ENCODE measurements at places on chromosomes 1 and 21. TPM values are rescaled to one million over a fixed set of nuclear protein-coding genes. Genes with fewer than 3 reads are reported as not detected.

Gene FNDC10
- 3.9 TPM for total RNA-seq

Gene THEM4
- 16.6 TPM for total RNA-seq

Gene USH2A
- 1.7 TPM for total RNA-seq

Gene DCST1
- not detected for total RNA-seq

Gene BGLAP
- 0.59 TPM for total RNA-seq

Gene TMEM269
- total RNA-seq: not detected

Gene S100A5
- not detected for total RNA-seq

Gene F13B
- not detected for total RNA-seq

Gene PLA2G2D
- 5.4 TPM for total RNA-seq

Gene SH2D1B
- not detected for total RNA-seq

- no peak for DNase-seq
- no peaks in the 10 kb centered on the region for H3K4me1 ChIP-seq
- no peaks in the 10 kb centered on the region for H3K36me3 ChIP-seq
- H3K4me3 ChIP-seq: no peak overlapping the region
- H3K27me3 ChIP-seq: no peaks in the 10 kb centered on the region
Measured at GRCh38 chr1:23936481-23937176, 23.0 kb upstream of the PNRC2 start.

- H3K27me3 ChIP-seq: no peaks in the 10 kb centered on the region
- H3K4me1 ChIP-seq: peaks cover 4% of the 10 kb centered on the region
- H3K36me3 ChIP-seq: no peaks in the 10 kb centered on the region
- no peak overlapping the region for H3K4me3 ChIP-seq
- peak; percentile 33 for DNase-seq
- peak overlapping the region; percentile 54 for H3K27ac ChIP-seq
Measured at GRCh38 chr1:37006132-37006868, 28.0 kb downstream of the GRIK3 start.

- no peaks in the 10 kb centered on the region for H3K27me3 ChIP-seq
- peak overlapping the region; percentile 60 for H3K27ac ChIP-seq
- no peaks in the 10 kb centered on the region for H3K36me3 ChIP-seq
- H3K4me1 ChIP-seq: peaks cover 70% of the 10 kb centered on the region
- DNase-seq: peak; percentile 58
- H3K4me3 ChIP-seq: no peak overlapping the region
Measured at GRCh38 chr1:27521336-27521831, 31.4 kb upstream of the WASF2 start.

DNA sequence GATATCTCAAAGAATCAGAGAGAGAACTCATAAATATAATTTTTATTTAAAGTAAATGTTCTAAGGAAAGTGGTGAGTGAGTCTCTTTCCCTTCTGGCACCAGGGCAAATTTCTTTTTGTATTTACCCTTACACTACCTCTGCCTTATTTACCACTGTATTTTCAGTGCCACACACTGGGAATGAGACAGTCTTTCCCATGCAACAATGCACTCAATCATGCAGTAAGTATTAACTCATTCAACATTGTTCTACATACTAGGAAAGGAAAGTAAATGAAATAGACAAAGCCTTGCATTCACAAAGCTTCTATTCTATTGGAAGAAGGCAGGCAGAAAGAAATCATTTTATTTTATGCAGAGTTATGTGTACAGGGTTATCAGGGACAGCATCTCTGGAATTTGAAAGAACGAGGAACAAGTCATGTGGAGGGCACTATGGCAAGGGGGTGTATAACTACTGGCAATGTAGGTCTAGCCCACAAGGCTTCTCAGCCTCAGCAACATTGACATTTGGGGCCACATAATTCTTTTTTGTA, 129.8 kb upstream of the PRDX6 start:
- H3K36me3 ChIP-seq: no peaks in the 10 kb centered on the region
- DNase-seq: no peak
- no peak overlapping the region for H3K4me3 ChIP-seq
- no peaks in the 10 kb centered on the region for H3K4me1 ChIP-seq
- H3K27me3 ChIP-seq: no peaks in the 10 kb centered on the region

DNA sequence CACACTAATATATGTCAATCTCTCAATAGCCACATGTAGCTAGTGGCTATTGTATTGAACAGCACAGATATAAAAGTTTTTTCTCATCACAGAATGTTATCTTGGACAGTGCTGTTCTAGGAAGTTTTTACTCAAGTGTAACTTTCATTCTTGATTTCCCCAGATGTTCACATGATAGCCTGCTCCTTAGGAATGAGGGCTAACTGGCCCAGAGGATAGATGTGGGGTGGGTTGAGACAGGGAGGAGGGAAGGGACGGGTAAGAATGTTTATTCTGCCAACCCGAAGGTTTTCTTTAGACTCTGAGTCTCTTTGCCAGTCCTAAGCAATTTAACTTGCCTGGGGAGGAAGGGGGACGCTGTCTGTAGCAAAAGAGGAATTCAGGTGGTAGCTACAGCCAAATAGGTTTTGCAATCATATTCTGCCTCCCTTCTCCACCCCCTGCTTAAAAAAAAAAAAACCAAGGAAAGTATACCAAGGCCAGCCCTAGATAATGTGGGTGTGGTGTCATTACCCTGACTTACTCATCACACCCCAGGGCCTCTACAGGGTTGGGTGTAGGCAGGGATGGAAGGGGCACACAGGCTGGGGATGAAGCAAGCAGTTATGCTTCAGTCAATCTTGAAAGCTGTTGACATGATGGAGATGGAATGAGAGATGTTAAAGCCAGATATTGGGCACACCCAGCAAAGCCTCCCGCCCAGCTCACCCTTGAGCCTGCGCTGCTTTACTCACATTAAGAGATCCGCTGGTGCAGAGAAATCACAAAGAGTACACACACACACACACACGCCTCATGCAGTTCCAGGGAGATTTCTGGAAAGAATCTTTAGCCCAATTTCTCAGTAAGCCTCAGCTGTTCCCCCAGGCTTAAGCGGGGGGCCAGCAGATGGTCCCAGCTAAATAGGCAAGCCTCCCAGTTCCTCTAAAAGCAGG, 59.9 kb downstream of the PLXNA2 start:
- no peak overlapping the region for H3K27ac ChIP-seq
- H3K27me3 ChIP-seq: no peaks in the 10 kb centered on the region
- peaks cover 72% of the 10 kb centered on the region for H3K4me1 ChIP-seq
- no peak overlapping the region for H3K4me3 ChIP-seq
- DNase-seq: peak; percentile 51
- no peaks in the 10 kb centered on the region for H3K36me3 ChIP-seq

DNA sequence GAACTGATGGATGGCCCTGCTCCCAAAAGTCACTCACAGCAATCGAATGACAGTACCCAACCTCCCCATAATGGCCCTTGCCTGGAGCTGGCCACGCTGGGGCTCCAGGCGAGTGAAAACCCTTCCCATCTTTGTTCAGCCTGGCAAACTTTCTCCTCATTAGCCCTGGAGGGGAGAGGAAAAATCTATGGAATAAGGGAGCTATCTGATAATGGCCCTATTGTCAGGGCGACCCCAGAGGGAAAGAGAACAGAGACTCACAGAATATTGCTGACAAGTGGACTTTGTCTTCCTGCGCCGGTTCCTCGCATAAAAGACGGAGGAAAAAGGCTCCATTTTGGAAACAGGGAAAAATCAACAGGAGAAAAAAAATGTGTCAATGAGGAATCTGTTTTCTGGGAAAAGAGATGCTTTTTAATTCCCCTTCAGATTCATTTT, 13.0 kb upstream of the ARHGEF16 start:
- H3K27me3 ChIP-seq: no peaks in the 10 kb centered on the region
- DNase-seq: no peak
- no peak overlapping the region for H3K27ac ChIP-seq

- peak within 1 kb of the TSS; percentile 88 for H3K27ac ChIP-seq
- peak within 1 kb of the TSS; percentile 75 for H3K4me3 ChIP-seq
- H3K4me1 ChIP-seq: peaks cover 17% of the 10 kb centered on the region
- H3K27me3 ChIP-seq: no peaks in the 10 kb centered on the region
- H3K36me3 ChIP-seq: peaks cover 4% of the 10 kb centered on the region
Measured at GRCh38 chr1:26900001-26900814, at the start of gene GPATCH3. GPATCH3 (minus strand) TSS chr1:26900467; CDS start chr1:26900442, 25 bp downstream.

- H3K4me3 ChIP-seq: peak overlapping the region; percentile 75
- DNase-seq: no peak
- no peaks in the 10 kb centered on the region for H3K27me3 ChIP-seq
- peaks cover 37% of the 10 kb centered on the region for H3K36me3 ChIP-seq
Measured at GRCh38 chr1:179883745-179884138, 1.7 kb downstream of the TOR1AIP1 start.

- no peak overlapping the region for H3K4me3 ChIP-seq
- H3K4me1 ChIP-seq: peaks cover 38% of the 10 kb centered on the region
- no peak overlapping the region for H3K27ac ChIP-seq
- H3K36me3 ChIP-seq: no peaks in the 10 kb centered on the region
- peaks cover 10% of the 10 kb centered on the region for H3K27me3 ChIP-seq
Measured at GRCh38 chr1:20361805-20362381, 71.2 kb downstream of the VWA5B1 start.

GRCh38 chr1:76352741-76353435, 278.3 kb downstream of the ST6GALNAC3 start:
- no peak for DNase-seq
- no peak overlapping the region for H3K27ac ChIP-seq
- no peak overlapping the region for H3K4me3 ChIP-seq
- H3K27me3 ChIP-seq: no peaks in the 10 kb centered on the region
- no peaks in the 10 kb centered on the region for H3K36me3 ChIP-seq
- H3K4me1 ChIP-seq: no peaks in the 10 kb centered on the region

DNA sequence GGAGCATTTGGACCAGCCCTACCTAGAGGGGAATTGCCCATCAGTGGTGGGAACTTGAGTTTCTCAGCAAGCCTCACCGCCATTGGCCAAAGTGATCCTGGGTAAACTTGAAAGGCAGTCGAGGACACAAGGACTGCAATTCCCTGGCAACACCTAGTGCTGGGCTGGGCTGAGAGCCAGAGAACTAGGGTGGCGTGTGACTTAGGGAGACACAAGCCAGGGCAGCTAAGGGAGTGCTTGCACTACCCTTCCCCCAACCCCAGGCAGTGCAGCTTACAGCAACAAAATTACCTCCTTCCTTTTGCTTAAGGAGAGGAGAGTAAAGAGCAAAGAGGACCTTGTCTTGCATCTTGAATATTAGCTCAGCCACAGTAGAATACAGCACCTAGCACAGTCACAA, 176.9 kb upstream of the PRMT6 start:
- no peak overlapping the region for H3K4me3 ChIP-seq
- H3K27ac ChIP-seq: peak overlapping the region; percentile 46
- DNase-seq: peak; percentile 86
- no peaks in the 10 kb centered on the region for H3K4me1 ChIP-seq

DNA sequence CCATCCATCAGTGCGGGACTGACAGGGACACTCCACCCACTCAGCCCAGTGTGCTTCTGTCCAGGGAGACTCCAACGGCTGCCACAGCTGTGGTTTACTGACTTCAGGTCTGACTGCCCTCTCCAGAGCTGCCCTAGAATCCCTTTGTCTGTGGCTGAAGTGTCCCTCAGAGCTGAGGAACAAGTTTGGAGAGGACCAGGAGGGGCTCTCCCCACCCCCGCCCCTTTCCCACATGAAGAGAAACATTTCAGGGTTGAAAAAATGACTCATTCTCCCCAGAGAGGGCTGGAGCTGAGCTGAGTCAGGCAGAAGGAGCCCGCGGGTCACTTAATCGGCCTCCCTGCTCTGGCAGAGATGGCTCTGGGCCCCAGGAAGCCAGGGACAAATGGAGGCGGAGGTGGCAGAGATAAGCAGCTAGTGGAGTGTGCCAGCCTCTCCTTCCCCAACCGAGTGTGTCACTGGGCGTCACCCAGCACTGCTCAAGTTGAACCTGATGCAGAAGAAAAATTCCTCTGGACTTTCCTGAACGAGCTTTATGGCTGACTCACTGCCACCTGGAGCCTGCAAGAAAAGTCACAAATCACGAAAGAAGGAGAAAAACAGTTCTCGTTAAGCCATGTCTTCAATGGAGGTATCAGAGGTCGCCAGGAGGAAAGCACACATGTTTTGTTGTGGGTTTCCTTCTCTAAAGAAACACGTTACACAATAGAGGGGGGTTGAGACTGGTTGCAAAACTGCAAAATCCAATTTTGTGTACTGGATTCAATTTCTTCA, 34.3 kb upstream of the ECE1 start:
- H3K27ac ChIP-seq: peak overlapping the region; percentile 83
- H3K4me3 ChIP-seq: no peak overlapping the region
- DNase-seq: peak; percentile 92
- H3K36me3 ChIP-seq: no peaks in the 10 kb centered on the region

- no peaks in the 10 kb centered on the region for H3K4me1 ChIP-seq
- H3K36me3 ChIP-seq: no peaks in the 10 kb centered on the region
- H3K27me3 ChIP-seq: no peaks in the 10 kb centered on the region
- no peak for DNase-seq
- H3K4me3 ChIP-seq: no peak overlapping the region
- H3K27ac ChIP-seq: no peak overlapping the region
Measured at GRCh38 chr1:210448297-210448892, 119.7 kb downstream of the HHAT start.
